ENCODE measurements at places on chromosomes 11 and 22.

GRCh38 chr22:22755778-22756100 is 111.3 kb downstream of the GGTLC2 start:
- no peak for DNase-seq

- no peak for DNase-seq
Measured at GRCh38 chr11:106524436-106524835, 447.0 kb downstream of the AASDHPPT start.

- DNase-seq: no peak
Measured at GRCh38 chr22:24170188-24170587, 11.1 kb upstream of the SUSD2 start.

DNA sequence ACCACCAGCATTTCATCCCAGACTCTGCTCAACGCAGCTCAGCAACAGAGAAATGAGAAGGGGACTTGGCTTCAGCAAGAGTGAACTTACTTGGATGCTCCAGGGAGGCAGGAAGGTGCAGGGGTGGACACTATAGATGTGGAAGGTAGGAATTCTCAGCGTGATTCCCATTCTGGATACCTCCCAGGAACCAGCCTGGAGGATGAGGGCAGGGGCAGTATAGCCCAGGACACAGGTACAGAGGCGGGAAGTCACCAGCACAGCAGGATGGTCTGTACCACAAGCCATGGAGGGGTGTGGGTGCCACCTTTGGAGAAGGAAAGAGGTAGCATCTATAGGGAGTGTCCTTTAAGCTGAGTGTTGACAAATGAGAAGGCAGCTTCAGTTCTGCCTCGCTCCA is 1275.2 kb downstream of the TBC1D22A start:
- DNase-seq: no peak

DNA sequence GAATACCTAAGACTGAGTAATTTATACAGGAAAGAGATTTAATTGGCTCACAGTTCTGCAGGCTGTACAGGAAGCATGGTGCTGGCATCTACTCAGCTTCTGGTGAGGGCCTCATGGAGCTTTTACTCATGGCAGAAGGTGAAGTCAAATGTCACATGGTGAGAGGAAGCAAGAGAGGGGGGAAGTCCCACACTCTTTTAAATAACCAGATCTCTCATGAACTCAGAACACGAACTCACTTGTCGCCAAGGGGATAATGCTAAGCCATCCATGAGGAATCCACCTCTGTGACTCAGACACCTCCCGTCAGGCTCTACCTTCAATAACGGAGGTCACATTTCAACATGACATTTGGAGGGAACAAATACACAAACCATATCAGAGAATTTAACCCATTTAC is 42.2 kb downstream of the BIRC2 start:
- no peak for DNase-seq

GRCh38 chr22:24868979-24869378 is 63.0 kb downstream of the SGSM1 start:
- no peak for DNase-seq

- DNase-seq: no peak
Measured at GRCh38 chr22:20090730-20091240, 10.7 kb downstream of the DGCR8 start.

GRCh38 chr11:76863196-76863777 is 2.6 kb downstream of the ACER3 start:
- no peak for DNase-seq

- no peak for DNase-seq
Measured at GRCh38 chr11:9642894-9643293, 21.0 kb upstream of the SWAP70 start.

GRCh38 chr11:1300121-1300520 is 9.3 kb downstream of the TOLLIP start:
- no peak for DNase-seq

DNA sequence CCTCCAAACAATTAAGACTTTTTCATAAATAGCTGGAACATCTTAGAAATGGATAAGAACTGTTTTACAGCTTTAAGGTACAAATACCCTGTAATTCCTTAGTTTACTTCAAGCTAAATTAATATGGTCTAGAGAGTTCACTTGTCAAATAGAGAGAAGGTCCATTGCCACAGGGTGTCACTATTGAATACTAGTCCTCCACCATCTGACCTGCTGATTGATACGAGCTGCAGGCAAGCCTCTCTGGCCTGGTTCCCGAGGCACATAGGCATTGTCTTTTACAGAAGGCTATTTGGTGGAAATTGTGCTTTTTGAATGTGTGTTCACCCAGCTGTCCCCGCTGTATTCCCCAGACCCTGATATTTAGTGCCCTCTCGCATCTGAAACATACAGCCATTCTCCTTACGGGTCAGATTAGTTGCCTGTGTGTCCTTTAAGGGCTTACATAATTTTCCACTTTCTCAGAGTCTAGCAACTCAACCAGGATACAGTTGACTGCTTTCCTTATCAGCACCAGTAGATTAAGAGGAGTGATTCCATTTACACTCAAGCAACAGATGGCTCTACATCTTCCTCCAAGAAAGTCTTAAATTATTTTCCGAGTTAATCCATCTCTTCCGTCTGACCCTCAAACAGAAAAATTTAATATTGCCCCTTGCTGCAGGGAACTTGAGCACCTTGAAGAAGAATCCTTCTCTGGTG is 788.8 kb upstream of the FAT3 start:
- DNase-seq: no peak

DNA sequence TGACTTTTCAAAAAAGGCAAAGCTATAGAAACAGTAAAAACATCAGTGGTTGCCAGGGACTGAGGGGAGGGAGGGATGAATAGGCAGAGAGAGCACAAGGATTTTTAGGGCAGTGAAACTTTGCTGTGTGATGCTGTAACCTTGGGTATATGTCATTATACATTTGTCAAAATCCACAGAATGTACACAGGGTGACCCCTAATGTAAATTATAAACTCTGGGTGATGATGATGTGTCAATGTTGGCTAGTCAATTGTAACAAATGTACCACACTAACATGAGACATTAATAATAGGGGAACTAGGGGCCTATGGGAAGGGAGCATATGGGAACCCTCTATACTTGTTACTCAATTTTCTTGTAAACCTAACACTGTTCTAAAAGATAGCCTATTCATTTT is 24.8 kb downstream of the RIBC2 start:
- DNase-seq: no peak

DNA sequence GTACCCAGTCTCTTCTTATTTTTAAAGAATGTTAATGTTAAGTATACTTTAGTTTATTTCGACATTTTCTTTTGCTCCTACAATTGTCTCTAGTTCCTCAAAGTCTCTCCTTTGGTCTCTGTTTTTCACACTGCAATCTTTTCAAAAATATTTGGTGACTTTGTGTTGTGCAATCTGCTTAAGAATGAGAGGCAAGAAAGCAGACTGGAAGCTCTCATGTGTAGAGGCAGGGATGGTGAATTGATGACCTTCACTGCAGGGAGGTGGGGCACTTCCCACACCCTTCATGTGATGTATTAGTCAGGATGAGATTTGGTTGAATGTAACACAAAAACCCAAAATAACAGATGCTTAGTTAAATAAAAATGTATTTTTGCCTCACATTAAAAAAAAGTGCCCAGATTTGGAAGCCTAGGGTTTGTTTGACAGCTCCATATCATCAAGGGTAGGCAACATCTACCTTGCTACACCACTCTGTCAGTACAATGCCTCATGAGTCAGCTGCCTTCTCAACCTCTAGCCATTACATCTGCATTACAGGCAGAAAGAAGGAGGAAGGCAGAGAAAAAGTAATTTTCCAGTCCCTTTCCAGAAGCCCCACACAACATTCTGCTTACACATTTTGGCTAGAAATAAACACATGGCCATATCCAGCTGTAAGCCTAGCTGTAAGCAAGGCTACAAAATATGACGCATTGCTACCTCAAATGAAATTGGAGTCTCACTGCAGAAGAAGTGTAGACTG is 3.8 kb upstream of the MMP27 start:
- no peak for DNase-seq

GRCh38 chr22:36027935-36028645 is 534 bp downstream of the RBFOX2 start:
- DNase-seq: no peak

DNA sequence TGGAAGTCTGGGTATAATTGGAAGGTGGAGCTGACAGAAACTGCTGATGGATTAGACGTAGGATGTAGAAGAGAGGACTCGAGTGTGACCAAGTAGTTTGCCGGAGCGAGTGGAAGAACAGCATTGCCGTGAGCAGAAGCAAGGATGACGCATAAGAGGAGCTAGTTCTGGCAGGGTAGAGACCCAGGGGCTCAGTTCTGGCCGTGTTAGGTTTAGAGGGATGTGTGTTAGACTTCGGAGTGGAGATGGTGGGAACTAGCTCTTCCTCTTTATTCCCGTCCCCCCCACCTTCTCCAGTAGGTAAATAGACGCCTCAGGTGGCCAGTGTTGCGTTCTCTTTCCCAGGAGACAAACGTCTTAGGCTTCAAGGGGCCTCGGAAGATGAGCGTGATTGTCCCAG is 19.1 kb downstream of the TUB start:
- DNase-seq: no peak

GRCh38 chr11:58580311-58580710 is 1.4 kb downstream of the ZFP91 start:
- DNase-seq: no peak

DNA sequence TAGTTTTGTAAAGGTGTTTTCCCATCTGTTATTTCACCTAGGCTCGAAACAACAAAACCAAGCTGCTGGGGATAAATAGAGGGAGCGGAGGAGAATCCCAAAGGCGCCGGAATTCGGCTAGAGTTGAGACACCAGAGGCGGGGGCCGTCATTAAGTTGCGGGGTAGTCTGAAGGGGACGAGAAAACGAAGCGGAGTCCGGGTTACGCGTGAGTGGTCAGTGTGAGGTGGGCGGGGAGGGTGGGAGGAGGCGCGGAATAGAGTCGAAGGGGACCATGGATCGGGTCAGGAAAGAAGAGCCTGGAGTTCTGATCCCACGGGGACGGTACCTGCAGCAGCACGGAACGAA is 361 bp downstream of the SRPRA start:
- DNase-seq: no peak

DNA sequence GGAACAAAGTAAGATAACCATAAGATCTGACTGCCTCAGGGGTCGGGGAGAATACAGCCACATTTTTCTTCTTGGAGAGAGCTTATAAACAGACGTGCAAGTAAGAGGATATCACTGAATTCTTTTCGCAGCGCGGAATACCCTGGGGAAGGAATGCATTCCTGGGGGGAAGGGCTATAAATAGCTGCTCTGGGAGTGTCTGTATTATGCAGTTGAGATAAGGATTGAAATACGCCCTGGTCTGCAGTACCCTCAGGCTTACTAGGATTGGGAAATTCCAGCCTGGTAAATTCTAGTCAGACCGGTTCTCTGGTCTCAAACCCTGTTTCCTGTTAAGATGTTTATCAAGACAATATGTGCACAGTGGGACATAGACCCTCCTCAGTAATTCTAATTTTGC is 1491.7 kb upstream of the RAG2 start:
- DNase-seq: no peak

GRCh38 chr11:10436224-10436623 is 18.8 kb upstream of the AMPD3 start:
- DNase-seq: no peak

GRCh38 chr11:2271077-2271326 is 614 bp upstream of the ASCL2 start:
- DNase-seq: peak; percentile 33

GRCh38 chr11:46210133-46210636 is 67.3 kb upstream of the CREB3L1 start:
- DNase-seq: no peak

DNA sequence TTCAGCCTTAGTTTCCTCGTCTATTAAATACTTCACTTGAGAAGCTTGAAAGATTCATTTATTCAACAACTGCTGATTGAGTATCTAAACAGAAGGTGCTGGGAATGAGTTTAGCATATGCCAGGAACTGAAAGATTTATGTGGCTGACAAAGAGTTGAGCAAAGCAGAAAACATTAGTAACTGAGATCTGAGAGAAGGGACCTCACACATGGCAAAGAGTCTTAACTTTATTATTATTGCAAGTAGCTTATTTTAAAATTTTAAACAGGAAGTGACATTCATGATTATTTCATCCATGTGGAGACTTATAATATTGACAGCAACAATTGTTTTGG is 133.6 kb downstream of the CASP12 start:
- DNase-seq: no peak

- no peak for DNase-seq
Measured at GRCh38 chr11:61124574-61125309, 22.5 kb downstream of the CD5 start.

DNA sequence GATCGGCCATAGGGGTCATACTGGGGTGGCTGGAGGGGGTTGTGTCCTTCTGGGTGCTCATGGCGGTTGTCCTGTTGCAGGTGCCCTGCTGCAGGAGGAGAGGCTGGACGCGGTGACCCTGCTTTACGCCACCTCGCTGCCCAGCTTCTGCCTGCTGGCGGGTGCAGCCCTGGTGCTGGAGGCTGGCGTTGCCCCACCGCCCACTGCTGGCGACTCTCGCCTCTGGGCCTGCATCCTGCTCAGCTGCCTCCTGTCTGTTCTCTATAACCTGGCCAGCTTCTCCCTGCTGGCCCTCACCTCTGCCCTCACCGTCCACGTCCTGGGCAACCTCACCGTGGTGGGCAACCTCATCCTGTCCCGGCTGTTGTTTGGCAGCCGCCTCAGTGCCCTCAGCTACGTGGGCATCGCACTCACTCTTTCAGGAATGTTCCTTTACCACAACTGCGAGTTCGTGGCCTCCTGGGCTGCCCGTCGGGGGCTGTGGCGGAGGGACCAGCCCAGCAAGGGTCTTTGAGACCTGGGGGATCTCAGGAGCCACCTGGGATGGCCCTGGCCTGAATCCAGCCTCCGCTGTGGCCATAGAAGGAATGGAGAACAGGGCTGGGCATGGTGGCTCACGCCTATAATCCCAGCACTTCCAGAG is 11.1 kb downstream of the SLC35E4 start:
- no peak for DNase-seq

DNA sequence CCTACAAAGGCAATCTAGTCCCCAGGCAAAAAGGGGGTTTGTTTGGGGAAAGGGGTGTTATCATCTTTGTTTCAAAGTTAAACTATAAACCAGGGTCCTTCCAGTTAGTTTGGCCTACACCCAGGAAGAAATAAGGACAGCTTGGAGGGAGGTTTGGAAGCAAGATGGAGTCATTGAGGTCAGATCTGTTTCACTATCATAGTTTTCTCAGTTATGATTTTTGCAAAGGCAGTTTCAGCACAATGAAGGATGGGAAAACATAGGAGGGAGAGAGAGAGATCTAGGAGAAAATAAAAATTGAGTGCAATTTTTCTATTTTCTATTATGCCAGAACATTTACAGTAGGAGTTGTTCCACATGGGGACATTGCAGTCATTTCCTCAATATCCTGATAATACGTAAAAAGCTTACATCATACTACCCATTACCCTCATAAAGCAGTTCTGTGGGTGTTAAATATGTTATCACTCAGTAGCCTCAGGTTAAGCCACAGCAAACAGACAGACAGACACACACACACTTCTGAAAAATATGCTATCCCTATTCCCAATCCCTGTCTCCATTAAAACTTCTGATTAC is 401.3 kb upstream of the FAT3 start:
- no peak for DNase-seq

GRCh38 chr11:47105974-47106373 is 70.7 kb downstream of the ARFGAP2 start:
- DNase-seq: no peak

GRCh38 chr11:72842126-72842525 is 27.9 kb downstream of the ATG16L2 start:
- no peak for DNase-seq

- DNase-seq: no peak
Measured at GRCh38 chr22:22138915-22139314, 105.7 kb upstream of the VPREB1 start.

GRCh38 chr11:65208785-65209710 is 27.3 kb downstream of the CAPN1 start:
- no peak for DNase-seq

GRCh38 chr22:44531487-44531886 is 33.5 kb upstream of the RTL6 start:
- no peak for DNase-seq

Measured in NCI-H1930 (cell line).